ENCODE measurements at places on chromosomes 1 and 21.

GRCh38 chr21:38908537-38908936 lies 102.8 kb downstream of the ETS2 start:
- no peak for DNase-seq

DNA sequence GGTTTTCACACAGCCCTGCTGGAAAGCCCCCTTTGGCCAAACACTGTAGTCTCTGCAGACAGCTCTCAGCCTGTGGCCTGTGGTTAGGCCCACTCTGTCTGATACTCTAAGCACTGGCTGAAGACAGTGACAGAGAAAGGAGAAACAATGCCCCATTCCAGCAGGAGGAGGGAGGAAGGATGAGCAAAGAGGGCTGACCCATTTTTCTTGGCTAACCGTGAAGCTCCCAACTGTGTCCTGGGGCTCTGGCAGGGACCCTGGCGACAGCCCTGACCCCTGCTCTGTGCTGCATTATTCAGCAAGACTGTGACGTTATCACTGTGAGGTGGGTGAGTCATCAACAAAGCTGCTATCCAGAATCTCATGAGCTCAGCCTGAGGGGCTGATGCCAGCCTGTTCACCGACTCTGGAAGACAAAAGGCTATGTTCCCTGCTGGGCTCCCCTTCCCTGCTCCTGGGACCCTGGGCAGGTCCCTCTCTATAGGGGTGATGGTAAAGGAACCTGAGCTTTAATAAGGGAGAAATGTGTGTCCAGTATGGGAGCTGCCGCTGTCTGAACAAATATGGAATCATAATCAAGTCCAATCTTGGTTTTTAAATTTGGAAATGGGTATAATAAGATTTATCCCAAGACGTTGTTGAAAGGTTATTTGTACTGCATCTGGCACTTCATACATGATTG lies 107.0 kb downstream of the RHOU start:
- DNase-seq: no peak

- no peak for DNase-seq
Observed at GRCh38 chr1:161008869-161009510, 12.0 kb downstream of the F11R start.

DNA sequence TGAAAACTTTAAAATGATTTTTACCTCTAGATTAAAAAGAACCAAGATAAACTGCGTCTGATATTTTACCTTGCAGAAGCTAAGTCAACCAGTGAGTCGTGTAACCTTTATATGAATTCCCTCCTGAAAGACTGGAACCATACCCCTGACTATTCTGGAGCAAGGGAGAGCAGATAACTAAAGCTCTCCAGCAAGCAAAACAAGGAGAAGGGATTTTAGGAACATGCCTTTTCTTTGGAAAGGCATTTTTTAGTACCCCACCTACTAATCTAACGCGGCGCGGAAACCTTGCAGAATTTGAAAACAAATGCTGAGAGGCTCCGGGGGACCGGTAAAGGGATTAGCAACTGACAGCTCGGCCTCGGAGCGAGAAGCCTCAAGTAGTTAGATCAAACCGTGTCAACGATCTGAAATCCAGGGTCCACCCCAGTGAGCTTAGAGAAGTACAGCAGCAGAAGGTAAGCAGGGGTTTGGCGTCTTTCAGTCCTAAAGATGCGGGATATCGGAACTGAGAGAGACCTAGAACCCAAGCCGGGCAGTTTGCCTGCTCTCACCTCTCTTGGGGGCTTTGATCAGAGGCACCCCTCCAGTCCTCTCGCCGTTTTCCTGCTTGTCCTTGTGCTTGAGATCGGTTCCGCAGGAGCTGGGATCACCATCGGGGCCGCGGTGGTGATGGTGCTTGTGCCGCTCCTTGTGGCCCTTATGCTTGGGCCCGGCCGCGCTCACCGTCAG lies 954 bp downstream of the RSBN1 start:
- peak; percentile 56 for DNase-seq

DNA sequence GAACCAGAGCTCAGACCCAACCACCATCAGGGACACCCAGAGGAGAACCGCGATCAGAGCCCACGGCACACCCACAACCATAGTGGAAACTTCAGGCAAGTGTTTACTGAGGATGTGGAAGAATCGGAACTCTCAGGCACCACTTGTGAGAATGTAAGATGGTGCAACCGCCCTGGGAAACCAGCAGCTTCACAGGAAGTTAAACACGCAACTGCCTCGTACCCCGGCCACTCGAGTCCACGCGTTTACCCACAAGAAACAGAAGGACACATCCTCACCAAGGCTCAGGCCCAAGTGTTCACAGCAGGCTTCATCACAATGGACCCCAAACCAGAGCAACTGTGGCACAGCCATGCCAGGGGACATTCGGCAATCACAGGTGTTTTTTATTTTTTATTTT lies 51.4 kb upstream of the COL6A2 start:
- no peak for DNase-seq

DNA sequence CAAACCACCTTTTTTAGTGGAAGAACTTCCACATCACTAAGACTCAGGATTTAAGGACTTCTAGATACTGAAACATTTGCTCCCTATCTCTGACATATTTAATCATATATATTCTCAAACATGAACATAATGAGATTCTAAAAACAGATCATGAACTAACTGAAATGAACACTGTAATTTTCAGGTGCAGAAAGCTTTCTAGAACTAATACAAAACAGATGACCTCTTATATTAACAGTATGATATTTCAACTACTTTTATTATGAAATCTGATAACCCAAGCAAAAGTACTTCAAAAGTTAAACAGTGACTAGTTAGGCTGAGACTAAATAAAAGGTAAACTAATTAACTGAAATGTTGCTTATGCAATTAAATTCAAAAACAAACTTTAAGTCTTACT lies 157.5 kb downstream of the COP1 start:
- no peak for DNase-seq

GRCh38 chr1:3186526-3186921 lies 117.5 kb downstream of the PRDM16 start:
- peak; percentile 78 for DNase-seq

- DNase-seq: no peak
Observed at GRCh38 chr1:234484991-234485739, 6.2 kb upstream of the TARBP1 start.

GRCh38 chr1:6181347-6181770 lies 1.2 kb upstream of the CHD5 start:
- DNase-seq: peak; percentile 71

GRCh38 chr1:84711121-84711520 lies 20.9 kb upstream of the SSX2IP start:
- no peak for DNase-seq

DNA sequence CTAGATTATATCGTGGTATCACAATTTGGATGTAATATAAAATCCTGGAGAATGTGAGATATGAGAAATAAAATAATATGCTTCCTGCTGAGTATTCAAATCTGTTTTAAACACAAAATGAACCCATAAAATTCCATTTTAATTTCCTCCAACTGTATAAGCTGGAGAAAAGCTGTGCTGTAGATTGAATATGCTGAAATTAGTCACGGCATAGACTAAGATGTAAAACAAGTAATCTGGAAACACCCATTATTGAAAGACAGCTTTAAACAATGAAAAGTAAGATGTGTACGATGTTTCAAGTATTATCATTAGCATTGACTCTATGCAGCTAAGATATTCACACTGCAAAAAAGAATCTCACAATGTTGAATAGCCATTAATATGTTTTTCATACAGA lies 403.4 kb upstream of the BRINP3 start:
- DNase-seq: no peak

DNA sequence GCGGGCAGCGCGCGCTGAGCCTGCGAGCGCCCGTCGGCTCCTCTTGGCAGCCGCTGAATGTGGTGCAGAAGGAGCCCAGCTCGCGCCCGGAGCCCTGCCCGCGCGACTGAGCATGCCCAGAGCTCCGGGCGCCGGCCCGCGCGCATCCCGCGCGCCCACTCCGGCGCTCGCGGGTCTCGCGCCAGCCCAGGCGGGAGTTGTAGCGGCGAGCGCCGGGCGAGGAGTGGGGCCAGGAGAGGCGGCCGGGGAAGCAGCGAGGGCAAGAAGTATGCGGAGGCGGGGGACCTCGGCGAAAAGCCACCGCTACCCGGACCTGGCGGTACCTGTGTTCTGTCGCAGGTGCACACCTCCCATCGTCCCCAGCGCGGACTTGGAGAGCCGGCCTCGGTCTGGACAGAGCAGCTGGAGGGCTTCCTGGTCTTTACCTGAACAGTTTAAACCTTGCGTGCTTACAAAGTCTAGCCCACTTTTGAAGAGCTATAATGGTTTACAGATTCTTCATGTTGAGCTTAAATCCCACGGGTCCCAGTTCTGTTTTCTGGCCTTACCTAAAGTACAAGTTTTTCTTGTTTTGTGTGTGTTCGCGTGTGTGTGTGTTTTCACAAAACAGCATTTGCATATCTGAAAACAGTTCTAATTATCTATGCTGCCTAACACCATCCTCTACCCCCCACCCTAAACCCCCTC lies at the start of gene DDAH1:
Gene DDAH1 (minus strand): TSS at position 61 of the 687 bp plus-strand sequence. CDS start 114 bp downstream, outside the sequence.
- DNase-seq: peak; percentile 86

GRCh38 chr1:40133839-40134238 lies 27.3 kb upstream of the RLF start:
- DNase-seq: no peak

- no peak for DNase-seq
Observed at GRCh38 chr1:79633456-79633855, 626.9 kb upstream of the ADGRL4 start.

DNA sequence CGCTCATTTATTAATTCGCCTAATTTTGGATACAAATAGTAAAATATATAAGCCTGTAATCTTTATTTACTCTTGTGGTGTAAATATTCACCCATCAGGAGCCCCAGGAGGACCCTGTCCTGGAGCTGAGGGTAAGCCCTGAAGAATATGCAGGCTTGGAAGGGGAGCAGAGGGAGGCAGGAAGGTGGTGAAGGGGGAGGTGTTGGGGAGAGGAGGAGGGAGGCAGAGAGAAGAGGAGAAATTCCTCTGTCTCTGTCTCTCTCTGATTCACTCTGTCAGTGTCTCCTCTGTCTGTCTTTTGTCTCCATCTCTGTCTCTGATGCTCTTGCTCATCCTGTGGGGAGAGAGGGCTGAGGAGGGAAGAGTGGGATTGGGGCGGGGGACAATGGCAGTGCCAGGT lies 2.8 kb upstream of the C4BPB start:
- no peak for DNase-seq

DNA sequence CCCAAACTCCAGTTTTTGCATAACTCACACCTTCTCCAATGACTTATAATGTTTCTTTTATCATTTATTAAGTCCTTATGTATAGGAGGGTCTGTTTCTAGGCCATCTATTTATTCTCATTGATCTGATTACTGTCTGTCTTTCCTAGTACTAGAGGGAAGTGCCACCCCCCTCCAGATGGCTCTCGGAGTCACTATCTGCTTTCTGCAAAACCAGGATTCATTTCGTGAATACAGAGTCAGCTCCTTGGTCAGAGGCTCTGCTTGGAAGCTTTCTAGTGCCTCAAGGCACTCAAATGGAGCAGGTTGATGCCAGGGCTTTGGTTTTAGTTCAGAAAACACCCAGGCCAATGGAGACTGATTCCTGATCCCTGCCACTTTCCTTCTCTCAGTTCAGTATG lies 102.3 kb upstream of the CD34 start:
- DNase-seq: no peak

DNA sequence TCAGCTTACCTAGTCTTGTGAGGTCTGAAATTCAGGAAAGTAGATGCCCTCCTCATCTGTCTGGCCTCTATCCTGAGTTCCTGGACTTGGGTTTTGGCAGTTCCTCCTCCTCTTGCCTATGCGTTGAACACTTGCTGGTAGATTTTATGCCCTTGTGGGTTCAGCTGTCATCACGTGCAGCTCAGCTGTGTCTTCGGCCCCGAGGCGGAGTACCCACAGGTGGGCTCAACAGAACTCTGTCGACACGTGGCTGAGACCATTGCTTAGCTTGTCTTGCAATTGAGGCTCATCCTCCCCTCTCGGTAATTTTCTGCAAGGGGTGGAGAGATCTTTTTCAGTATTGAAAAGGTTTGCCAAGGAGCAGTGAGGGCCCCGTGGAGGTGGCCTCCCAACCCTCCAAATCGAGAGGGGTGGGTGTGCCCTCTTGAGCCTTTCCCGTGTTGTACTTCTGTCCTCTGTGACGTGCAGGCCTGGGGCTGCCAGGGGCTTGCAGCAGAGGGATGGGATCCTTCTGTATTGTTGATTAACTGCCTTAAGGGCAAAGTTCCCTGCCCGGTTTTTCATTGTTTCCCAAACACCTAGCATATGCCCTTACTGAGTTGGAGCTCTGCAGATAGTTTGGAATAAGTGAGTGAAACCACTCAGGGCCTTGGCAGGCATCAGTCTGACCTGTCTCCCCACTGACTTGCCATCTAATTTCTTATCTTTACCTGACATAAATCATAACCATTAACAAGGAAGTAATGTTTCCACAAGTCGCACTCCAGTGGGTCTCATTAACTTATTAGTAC lies 2.9 kb downstream of the CENPS start:
- no peak for DNase-seq

DNA sequence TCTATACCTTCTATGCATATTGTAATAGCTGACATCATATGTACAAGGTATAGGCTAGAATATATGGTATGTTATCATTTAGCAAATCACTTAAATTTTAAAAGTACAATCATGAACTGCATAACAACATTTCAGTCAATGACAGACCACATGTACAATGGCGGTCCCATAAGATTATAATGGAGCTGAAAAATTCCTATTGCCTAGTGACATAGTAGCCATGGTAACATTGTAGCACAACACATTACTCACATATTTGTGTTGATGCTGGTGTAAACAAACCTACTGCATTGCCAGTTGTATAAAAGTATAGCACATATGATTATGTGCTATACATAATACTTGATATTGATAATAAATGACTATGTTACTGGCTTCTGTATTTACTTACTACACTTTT lies 8.9 kb downstream of the RAB3B start:
- no peak for DNase-seq

DNA sequence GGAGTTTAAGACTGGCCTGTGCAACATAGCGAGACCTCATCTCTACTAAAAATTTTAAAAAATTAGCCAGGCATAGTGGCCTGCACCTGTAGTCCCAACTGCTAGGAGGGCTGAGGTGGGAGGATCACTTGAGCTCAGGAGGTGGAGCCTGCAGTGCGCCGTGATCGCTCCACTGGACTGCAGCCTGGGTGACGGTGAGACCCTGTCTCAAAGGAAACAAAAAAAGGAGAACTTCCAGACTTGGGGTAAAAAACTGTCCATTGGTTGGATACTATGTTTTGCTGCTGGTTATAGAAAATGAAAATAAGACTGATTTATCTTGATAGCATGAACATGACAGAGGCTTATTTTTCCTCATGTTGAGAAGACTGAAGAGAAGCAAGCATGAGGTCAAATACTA lies 79.4 kb downstream of the WDR4 start:
- DNase-seq: no peak

DNA sequence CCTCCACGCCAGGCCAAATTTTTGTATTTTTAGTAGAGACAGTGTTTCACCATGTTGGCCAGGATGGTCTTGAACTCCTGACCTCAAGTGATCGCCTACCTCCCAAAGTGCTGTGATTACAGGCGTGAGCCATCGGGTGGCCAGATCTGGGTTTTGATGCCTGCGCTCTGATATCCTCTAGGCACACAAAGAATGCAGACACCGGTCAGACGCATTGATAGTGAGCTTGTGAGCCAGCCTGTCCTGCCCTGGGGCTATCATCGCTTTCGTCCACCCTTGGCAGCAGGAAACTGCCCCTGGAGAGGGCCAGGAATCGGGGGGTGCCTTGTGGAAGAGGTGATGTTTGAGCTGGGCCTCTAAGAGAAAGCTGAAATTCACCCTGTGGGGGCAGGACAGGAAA lies 4.0 kb downstream of the FBLIM1 start:
- peak; percentile 64 for DNase-seq

GRCh38 chr21:36695671-36696389 lies 3.1 kb upstream of the SIM2 start:
- DNase-seq: peak; percentile 84

- DNase-seq: no peak
Observed at GRCh38 chr1:35866991-35867390, 16.0 kb upstream of the AGO1 start.

- DNase-seq: peak; percentile 89
Observed at GRCh38 chr1:228259951-228260350, 52.1 kb downstream of the OBSCN start.

Measured in H7 (cell line).